Activated CD4-positive, alpha-beta T cell treated with anti-CD3 and anti-CD28 coated beads for 36 hours (primary cell): ENCODE measurements at places on chromosomes 1 and 21. TPM values are rescaled to one million over a fixed set of nuclear protein-coding genes. Genes with fewer than 3 reads are reported as not detected.

GRCh38 chr1:191641420-191642260, 516.6 kb upstream of the RGS18 start:
- no peak for DNase-seq

DNA sequence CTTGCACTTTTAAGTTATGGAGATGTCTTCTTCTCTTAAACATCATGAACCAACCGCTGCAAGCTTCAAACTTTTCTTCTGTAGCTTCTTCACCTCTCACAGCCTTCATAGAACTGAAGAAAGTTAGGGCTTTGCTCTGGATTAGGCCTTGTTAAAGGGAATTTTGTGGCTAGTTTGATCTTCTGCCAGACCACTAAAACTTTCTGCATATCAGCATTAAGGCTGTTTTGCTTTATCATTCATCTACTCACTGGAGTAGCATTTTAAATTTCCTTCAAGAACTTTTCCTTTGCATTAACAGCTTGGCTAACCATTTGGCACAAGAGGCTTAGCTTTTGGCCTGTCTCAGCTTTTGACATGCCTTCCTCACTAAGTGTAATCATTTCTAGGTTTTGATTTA, 43.0 kb upstream of the RGL1 start:
- no peak for DNase-seq

- no peak for DNase-seq
Observed at GRCh38 chr1:77889671-77890070, 1.2 kb downstream of the NEXN start.

The SLC30A2 gene
- not detected for total RNA-seq

DNA sequence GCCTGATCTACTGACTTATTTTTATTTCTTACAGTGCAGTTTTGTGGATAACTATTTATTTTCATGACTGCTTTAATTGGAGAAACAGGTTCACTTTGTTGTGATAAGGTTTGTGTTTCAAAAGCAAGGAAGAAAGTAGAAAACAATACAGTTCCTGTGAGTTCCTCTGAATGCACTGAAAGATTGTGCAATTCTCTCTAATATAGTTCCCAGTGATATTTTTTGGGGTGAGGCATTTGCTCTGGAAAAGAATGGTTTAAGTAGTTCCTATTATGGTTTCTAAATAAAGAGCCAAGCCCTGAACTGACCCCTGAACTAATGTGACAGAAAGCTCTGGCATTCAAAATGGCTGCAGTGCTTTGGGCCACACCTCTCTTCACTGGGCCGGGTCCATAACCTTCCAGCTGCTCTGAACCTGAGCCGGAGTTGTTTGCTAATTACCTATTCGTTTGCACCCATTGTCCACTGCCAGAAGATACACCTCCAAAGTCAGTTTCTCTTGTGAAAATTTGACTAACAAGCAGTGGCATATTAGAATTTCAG, 56.6 kb upstream of the VTCN1 start:
- DNase-seq, result no peak

The SPRR4 gene
- total RNA-seq, result not detected

The CFAP107 gene
- total RNA-seq, result not detected

The MARK1 gene
- total RNA-seq, result not detected

DNA sequence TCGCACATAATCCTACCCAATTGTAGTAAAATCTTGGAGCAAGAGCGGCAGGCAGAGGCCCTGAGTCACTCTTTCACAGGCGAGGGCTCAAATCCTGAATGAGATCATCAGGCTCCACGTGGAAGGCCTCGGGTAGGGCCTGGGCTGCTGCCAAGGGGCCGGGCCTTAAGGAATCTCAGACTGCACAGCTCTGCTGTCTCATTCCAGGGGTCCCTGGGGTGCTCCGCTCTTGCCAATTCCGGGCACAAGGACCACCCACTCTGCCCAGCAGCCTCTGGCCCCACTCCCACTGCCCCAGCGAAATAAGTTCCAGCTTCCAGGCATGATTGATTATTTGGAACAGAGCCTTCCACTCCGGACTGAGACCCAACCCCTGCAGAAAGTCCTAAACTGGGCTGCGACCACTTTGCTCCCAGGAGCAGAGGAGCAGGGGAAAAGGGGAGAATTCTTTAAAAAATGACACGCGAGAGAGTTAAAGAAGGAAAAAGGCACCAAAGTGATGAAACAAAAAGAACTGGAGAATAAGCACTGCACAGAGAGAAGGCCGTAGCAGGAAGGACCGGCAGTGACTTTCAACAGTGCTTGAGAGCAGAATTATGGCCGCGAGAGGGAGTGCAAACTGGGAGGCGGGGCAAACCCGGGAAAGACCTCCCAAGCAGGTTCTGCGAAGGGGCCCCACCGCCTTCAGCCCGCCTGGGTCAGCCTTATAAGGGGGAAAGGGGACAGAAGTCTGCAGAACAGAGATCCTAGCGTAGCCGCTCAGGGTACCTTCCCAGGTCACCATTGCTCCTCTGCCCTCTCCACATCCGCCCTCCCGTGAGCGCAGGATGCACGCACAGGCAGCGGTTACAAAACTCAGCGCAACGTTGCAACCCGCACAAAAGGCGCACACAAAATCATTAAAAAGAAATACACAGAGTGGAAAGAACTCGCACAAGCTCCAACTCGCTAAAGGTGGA, 2.0 kb downstream of the ADAMTS1 start:
- DNase-seq, result peak; percentile 46

DNA sequence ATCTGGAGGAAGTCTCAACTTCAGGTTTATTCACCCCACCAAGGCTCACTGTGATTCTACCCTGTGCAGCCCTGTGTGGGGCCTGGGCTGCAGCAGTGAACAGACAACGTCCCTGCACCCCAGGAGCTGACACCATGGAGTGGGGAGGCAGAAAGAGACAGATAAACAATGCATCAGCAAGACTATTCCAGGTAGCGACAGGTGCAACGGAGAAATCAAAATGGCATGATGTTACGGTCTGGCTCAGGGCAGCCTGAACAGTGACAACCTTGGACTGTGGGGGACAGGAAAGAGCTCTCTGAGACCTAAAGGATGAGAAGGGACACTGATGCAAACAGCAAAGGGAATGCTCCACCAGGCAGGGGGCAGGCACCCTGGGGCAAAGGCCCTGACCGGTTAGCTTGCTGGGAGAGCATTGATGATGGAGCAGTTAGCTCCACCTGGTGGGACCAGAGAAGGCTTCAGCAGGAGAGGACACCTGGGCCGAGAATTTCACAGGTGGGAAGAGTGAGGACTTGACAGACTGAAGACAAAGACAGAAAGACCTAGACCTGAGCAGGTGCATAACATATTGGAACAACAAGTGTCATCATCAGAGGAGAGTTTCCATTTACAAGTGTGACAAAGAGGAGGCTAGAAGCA, 589.9 kb downstream of the MATN1 start:
- DNase-seq, result no peak

The MPL gene
- total RNA-seq, result not detected

The GIPC2 gene
- total RNA-seq, result 0.05 TPM

The AMY2B gene
- total RNA-seq, result 3.5 TPM

DNA sequence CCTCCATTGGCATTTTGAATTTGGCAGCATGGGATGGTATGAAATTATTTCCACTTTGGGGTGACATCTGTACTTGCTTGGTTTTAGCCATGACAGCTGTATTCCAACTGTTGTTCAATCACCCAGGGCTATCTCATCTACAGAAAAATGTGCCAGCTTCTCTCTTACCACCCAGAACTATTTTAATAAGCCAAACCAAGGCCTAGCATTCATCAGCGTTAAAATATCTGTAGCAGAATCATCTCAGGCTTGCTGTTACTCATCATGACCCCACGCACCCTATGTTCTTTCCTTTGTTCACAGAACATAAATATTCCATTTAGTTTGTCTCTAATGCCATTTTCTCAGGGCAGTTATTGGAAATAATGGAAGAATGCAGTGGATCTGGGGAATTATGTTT, 49.8 kb downstream of the GIPC2 start:
- DNase-seq, result no peak

The SLFNL1 gene
- 0.14 TPM for total RNA-seq

DNA sequence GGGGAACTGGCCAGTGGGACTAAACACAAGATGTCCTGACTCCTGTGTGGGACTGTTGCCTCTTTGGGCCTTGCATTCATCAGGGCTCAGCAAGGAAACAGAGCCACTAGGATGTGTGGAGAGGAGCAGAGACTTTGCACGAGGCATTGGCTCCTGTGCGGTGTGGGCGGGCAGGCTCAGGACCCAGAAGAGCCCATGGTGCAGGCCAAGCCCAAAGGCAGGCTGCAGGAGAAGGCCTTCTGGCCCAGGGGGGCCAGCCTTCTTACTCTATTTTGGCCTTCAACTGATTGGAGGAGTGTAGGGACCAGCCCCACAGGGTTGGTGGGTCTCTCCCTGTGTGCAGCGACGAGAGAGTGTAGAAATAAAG, 23.5 kb downstream of the LRRC3 start:
- no peak for DNase-seq

The PCBP3 gene
- total RNA-seq, result 13.2 TPM

GRCh38 chr21:45278156-45278911, 9.4 kb downstream of the POFUT2 start:
- no peak for DNase-seq

- no peak for DNase-seq
Observed at GRCh38 chr1:228048659-228049298, 33.7 kb upstream of the ARF1 start.

GRCh38 chr1:26031611-26032220, 10.1 kb downstream of the EXTL1 start:
- no peak for DNase-seq

GRCh38 chr1:43282220-43283195, 2.9 kb downstream of the C1orf210 start:
- DNase-seq, result no peak

- DNase-seq, result no peak
Observed at GRCh38 chr1:55331351-55331750, 116.2 kb upstream of the USP24 start.

The PRAMEF25 gene
- total RNA-seq, result not detected

DNA sequence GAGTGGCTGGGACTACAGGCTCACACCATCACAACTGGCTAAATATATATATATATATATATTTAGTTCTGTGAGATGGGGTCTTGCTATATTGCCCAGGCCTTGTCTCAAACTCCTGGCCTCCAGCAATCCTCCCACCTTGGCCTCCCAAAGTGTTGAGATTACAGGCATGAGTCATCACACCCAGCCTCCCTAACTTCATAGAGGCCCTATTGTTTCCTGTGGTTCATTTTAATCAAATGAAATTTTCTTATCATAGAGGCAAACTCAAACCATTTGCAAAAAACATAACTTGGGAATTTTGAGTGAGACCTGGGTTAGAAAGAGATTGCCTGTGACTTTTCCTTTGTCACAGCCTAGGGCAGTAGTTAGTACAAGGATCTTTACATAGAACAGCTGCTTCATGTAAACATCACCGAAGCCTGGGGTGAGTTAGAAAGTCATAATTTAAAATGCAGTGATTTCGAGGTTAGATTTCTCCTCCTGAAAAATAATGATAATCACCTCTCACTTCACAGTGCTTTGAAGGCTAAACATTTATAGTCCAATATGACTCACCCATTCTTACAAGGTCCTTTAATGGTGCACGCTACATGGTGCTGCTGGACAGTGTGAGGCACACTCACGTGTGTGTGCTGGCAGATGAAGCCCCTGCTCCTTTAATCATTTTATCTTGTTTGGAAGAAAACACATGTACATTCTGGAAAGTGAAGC, 188.9 kb downstream of the RHOU start:
- DNase-seq, result no peak
